ENCODE measurements at places on chromosomes 2 and 18.

GRCh38 chr18:45275367-45276113 lies 339.7 kb upstream of the SLC14A2 start:
- DNase-seq: no peak

DNA sequence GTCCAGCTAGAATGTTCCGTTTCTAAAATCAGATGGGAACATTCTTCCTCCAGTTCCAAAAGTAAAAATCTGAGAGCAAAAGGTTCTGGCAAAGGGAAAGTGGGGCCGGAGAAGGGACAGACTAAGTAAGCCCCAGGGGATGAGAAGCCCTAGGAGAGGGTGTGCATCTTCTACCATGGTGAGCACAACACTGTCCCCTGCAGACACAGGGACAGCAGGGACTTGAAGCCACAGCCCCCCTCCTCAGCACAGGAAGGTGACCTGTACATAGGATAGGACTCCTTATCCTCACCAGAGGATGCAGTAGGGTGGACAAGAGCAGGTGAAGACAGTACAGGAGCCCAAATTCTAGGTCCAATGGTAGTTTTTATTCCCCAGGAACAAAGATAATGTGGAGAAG lies 12.6 kb upstream of the ATRAID start:
- no peak for DNase-seq

DNA sequence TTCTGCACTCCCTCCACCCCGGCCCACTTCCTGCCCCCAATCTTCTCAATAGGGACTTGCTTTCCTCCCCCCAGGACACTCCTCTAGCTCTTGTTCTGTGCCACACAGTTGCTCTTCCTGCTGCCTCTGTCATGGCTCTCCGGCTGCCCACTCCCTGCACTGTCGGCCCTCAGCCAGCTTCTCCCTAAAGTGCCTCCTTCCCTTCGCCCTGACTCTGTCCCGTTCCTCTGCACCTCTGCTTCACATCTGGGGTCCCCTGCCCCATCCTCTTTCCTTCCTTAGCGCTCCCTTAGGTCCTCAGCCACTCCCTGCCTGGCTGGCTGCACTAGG lies 132.1 kb downstream of the CABLES1 start:
- DNase-seq: no peak

DNA sequence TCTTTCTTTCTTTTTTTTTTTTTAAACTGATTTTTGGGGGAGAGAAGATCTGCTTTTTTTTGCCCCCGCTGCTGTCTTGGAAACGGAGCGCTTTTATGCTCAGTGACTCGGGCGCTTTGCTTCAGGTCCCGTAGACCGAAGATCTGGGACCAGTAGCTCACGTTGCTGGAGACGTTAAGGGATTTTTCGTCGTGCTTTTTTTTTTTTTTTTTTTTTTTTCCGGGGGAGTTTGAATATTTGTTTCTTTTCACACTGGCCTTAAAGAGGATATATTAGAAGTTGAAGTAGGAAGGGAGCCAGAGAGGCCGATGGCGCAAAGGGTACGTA lies 587 bp downstream of the MEIS1 start:
- no peak for DNase-seq

GRCh38 chr2:168139852-168140251 lies 107.5 kb downstream of the STK39 start:
- no peak for DNase-seq

DNA sequence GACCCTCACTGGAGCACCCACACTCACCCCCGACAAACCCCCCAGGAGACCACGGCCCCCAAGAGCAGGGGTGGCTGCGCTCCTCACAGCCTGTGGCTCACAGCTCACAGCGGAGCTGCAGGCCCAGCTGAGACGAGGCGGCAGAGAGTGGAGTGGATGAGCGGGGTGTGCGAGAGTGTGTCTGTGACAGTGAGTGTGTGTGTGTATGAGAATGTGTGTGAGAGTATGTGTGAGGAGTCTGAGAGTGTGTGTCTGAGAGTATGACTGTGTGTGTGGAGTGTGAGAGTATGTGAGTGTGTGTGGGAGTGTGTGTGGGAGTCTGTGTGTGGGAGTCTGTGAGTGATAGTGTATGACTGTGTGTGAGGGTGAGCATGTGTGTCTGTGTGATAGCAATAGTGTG lies 55.3 kb upstream of the ID2 start:
- no peak for DNase-seq

DNA sequence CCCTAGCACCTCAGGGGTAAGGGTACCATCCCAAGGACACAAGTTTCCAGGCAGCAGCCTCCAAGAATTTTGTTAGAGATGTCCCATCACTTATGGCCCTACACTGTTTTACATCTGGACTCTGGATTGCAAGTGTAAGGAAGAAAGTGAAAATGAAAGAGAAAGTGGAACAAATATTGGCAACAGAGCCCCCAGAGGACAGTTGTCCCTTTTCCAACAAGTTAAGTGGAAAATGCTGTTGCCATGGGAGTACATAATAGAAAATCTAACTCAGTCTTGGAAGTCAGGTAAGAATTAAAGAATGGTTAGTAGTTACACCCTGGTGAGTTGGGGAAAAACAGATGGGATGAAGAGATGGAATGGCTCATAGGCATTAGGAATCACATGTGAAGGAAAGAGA lies 50.6 kb downstream of the TTC21B start:
- DNase-seq: peak; percentile 5

DNA sequence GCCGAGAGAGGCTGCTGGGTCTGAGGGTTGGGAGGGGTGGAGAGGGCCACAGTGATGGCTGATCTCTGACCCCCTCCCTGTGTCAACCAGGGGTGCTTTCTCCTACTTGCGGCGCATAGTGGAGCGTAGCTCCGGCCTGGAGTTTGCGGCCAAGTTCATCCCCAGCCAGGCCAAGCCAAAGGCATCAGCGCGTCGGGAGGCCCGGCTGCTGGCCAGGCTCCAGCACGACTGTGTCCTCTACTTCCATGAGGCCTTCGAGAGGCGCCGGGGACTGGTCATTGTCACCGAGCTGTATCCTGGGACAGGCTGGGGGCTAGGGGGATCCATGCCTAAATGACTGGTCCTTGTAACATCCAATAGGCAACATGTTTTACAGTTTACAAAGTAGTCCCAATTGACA lies 20.9 kb upstream of the GMPPA start:
- no peak for DNase-seq

- no peak for DNase-seq
These were observed 175.5 kb upstream of the MGAT5 start for GRCh38 chr2:134078354-134078753.

All from GM04503 (cell line).